ENCODE measurements at places on chromosomes 2 and 18.

GRCh38 chr2:54206596-54206995, 49.4 kb downstream of the TSPYL6 start:
- no peak for DNase-seq

DNA sequence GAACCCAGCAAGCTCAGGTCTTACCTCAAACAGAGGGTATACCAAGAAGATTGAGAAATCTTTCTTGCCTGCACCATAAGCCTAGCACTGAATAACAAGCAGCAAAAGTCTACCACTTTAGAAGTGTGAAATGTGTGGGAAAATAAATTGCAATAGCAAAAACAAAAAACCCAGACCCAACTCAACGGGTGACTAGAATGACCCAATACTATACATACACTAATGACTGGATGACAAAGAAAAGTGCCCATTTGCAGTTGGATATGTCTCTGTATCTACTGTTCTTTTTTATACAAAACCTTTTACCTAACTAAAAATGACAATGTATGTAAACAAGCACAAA, 950.6 kb downstream of the TRIB2 start:
- DNase-seq = no peak

- no peak for DNase-seq
Observed at GRCh38 chr2:96884299-96885094, 14.6 kb upstream of the SEMA4C start.

DNA sequence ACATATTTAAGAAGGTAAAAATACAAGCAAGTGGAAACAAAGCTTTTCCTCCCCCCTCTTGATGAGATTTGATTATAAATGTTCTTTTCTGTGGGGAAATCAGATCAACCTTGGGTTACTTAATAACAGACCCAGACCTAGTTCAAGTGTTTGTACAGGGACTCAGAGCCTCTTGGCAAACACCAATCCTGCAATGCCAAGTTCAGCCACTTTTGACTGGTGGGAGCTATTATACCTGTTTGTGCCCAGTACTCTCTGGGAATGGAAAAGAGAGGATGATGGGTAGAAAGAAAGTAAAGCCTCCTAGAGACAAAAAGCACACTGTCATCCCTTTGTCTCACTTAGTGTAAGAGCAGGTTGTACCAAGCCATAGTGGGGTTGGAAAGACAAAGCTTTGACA, 63.8 kb upstream of the EPHA4 start:
- no peak for DNase-seq

DNA sequence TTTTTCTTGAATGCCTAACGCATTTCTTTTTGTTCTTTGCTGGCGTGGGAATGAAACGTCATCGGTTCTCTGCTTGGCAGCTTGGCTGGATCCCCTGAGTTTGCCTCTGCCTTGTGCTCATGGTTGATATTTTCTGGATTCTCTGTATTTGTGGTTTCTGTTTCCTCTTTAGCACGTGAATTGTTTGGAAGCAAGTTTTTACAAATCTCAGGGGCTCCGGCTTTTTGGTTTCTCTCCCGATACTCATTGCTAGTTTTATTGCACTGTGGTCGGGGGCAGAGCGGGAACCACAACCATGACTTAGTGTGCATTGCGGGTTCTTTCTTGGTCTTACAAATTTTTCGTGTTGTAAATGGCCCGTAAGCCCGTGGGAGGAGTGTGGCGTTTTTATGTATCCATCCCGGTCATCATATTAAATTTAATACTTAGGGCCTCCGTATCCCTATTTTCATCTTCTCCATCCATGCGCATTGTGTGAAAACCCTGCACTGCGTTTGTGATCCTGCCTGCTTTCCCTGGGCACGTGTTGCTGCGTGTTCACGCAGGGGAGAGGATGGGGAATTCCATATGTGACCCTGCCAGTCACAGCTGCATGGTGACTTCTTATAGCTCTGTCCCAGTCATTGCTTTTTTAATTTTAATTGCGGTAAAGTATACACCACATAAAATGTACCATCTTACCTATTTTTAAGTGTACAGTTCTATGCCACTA, 9.4 kb downstream of the RAMP1 start:
- DNase-seq = no peak

DNA sequence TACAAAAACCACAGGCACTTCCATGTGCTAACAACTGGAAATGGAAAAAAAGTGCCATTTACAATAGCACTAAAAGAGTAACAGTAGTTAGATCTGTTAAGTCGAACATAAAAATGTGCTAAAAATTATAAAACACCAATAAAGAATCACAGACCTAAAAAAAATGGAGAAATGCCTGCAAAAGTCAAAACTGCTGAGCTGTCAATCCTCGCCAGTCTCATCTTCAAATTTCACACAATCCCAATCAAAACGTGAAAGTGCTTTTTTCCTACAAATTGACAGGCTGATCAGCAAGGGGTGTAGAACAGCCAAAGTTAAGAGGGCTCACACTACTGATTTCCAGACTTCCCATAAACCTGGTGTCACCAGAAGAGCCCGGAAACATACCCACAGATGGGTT, 53.2 kb downstream of the ANO7 start:
- DNase-seq = no peak

- no peak for DNase-seq
Observed at GRCh38 chr2:126756125-126756524, 100.2 kb downstream of the GYPC start.

DNA sequence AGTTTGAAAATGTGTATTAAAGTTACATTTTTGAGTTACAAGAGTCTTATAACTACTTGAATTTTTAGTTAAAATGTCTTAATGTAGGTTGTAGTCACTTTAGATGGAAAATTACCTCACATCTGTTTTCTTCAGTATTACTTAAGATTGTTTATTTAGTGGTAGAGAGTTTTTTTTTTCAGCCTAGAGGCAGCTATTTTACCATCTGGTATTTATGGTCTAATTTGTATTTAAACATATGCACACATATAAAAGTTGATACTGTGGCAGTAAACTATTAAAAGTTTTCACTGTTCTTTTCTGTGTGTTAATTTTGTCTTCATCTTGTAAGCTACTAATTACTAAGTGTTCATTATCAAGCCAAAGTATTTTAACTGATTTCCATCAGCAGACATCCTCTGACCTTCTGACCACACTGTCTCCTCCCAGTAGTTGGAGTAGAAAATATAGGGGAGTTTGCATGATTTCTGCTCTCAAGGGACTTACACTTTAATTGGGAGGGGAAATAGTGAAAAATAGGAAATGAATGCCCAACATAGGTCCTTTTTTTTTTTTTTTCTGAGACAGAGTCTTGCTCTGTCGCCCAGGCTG, 4.3 kb downstream of the PMAIP1 start:
- DNase-seq = no peak

- DNase-seq = no peak
Observed at GRCh38 chr2:172833898-172834297, 98.3 kb downstream of the RAPGEF4 start.

DNA sequence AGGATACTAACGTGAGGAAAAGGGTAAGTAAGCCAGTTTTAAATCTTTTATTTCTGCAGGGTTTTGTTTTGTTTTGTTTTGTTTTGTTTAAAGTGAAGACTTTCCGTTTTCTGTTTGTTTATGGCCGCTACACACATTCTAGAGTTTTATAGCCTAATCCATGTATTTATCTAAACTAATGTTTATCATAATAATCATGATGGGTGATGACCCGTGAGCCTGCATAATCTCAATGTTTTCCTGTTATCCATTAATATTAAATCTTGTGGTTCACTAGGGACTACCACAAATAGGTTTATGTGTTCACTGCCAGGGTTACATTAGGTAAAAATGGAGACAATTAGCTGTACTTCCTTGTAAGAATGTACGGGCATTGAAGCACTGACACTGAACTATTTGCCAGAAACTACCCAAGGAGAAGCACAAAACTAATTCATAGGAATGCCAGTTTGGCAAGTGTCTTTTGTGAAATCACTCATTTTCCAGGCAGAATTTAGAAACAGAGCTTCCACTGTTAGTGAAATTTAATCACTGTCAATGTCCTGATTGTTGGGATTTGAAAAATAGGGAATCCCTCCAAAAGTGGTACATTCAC, 574.8 kb downstream of the LRP1B start:
- DNase-seq = no peak

- no peak for DNase-seq
Observed at GRCh38 chr2:207129821-207130220, 35.9 kb downstream of the KLF7 start.

GRCh38 chr2:57180042-57180567, 866.5 kb upstream of the VRK2 start:
- DNase-seq = no peak
